Panc1 (cell line): ENCODE measurements at places on chromosomes 16 and 17. TPM values are rescaled to one million over a fixed set of nuclear protein-coding genes. Genes with fewer than 3 reads are reported as not detected.

GRCh38 chr16:50257876-50258275, 8.5 kb upstream of the ADCY7 start:
- DNase-seq, result no peak

- no peak for DNase-seq
Measured at GRCh38 chr17:18258356-18259038, at the start of gene FLII. Gene FLII (minus strand): TSS chr17:18258738. CDS start chr17:18258690, 48 bp downstream.

DNA sequence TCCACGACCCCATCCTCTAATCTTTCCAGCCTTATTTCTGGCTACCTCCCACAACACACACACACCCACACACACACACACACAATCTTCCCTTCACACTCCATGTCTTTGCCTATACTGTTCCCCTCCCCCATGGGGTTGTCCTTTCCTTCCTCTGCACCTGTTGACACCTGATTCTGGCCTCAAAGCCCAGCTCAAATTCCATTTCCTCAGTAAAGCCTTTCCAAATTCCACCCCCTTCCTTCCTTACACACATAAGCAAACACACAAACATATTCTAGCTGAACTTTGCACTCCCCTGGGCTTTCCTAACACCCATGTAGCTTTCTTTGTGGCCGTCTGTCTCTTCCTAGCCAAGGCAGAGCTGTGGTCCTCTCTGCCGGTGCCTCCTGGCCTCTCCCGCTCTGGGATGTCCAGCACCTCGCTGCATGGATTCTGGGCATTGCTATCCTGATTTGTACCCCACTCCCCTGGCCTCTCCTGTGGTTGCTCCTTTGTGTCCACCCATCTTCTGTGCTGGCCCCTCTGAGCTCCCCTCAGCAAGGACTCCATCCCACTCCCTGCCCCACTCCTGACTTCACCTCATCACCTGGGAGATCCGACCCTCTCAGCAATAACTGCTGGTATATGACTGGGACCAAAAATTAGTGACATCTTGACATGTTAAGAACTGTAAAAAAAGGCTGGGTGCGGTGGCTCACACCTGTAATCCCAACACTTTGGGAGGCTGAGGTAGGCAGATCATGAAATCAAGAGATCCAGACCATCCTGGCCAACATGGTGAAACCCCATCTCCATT, 8.4 kb upstream of the SRCIN1 start:
- no peak for DNase-seq

DNA sequence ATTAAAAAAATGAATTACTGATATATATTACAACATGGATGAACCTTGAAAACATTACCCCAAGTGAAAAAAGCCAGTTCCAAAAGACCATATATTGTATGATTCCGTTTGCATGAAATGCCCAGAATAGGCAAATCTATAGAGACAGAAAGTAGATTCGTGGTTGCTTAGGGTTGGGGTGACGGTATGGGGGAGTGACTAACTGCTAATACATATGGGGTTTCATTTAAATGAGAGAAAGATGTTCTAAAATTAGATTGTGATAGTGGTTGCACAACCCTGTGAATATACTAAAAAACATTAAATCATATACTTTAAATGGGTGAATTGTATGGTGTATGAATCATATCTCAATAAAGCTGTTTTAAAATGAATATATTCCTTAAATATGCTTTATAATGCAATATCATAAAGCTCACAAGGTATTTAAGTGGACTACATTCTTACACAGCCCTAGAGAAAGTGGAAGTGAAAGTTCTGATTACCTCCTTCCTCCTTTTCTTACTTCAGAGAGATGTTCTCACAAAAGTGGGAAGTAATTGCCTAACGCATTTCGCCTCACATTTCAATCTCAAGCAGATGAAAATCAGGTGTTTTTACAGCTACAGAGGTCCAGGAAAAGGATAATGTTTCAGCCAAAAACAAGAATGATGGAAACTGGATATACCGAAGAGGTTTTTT, 142.7 kb upstream of the GNAO1 start:
- no peak for DNase-seq

DNA sequence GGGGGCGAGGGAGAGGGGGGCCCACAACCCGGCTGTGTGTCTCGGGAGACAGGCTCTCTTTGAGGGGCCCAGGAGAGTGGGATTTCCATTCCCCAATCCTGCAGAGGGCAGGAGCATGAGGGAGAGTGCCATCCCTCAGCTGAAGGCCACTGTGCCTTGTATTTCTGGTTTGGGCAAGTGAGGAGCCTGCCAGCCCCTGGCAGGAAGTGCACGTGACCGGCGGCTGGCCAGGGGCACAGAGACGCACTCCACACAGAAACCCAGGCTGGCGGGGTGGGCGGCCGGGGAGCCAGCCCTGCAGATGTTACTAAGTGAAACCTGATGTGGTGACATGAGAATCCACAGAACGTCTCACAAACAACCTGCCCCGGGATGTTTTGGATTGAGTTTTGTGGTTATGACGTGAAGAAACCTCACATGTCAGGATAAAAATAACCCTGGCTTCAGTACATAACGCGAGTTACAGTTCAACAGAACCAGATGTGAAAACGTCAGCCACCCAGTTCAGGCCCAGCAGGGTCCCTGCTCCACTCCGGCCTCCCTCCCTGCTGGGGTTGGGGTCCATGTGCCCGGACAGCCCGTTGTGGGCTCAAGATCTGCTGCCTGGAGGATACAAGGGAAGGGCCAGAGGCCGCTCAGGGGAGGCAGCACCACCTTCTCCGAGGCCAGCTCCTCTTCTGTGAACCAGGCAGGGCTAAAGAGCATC, 51.7 kb upstream of the MTSS2 start:
- DNase-seq, result no peak

- DNase-seq, result no peak
Measured at GRCh38 chr17:57662041-57662440, 83.1 kb downstream of the CCDC182 start.

DNA sequence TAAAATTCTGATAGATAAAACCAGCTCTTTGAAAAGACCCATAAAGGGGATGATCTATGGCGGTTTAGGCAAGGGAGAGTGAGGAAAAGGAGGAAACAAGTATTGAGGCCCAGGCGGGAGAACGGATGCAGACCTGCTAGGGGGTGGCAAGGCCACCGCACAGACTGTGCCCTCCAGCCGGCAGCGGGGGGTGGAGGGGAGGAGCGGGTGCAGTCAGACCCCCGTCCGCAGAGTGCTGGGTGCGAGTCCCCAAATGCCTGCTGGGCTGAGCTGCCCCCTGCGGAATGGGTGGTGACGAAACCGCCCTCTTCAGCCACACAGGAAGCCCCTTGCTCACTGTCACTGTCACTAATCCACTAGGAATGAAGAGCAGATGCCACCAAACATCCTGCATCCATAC, 46.0 kb downstream of the LMF1 start:
- DNase-seq, result no peak

- no peak for DNase-seq
Measured at GRCh38 chr17:1918346-1919162, 88.7 kb downstream of the RPA1 start.

GRCh38 chr17:4160294-4160859, 17.4 kb downstream of the CYB5D2 start:
- no peak for DNase-seq

DNA sequence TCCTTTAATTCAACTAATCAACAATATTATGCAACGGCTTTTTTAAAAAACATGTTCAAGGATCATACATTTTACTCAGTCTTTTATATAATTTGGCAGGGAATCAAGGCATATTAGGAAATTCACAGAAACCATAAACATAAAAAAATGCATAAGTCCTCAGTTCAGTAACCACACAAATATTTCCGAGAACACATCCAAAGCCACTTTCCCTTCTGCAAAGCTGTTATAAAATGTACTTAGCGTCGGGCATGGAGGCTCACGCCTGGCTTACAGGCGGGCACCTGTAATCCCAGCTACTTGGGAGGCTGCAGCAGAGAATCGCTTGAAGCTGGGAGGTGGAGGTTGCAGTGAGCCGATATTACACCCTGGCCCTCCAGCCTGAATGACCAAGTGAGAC, 9.7 kb upstream of the ZC3H7A start:
- no peak for DNase-seq

DNA sequence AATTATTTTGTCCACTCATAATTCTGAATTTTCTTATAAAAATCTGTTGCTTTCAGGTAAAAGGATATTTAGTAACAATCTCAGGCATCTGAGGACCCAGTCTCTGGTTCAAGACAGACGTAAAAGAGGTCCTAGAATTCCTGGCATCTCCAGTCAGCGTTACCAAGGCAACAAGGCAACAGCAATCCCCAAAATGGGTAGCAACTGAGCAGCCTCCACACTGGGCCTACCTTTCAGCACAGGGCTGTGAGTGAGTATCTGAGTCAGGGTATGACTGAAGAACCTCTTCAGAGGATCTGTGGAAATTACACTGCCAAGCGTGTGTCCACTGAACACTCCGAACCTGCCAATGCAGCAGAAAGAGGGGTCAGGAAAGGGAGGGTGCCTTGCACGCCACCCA, 20.8 kb downstream of the FANCA start:
- DNase-seq, result no peak

The TEKT1 gene
- not detected for total RNA-seq

The KCNG4 gene
- total RNA-seq, result not detected

The MYOCD gene
- not detected for total RNA-seq
